ENCODE measurements at places on chromosomes 16 and 17. TPM values are rescaled to one million over a fixed set of nuclear protein-coding genes. Genes with fewer than 3 reads are reported as not detected.

Gene GLIS2
- total RNA-seq, result 2.0 TPM

Gene USP6
- 0.19 TPM for total RNA-seq

Gene HAP1
- total RNA-seq, result 0.83 TPM

Gene TBKBP1
- 25.4 TPM for total RNA-seq

Gene KRT15
- not detected for total RNA-seq

Gene SLC52A1
- 0.42 TPM for total RNA-seq

DNA sequence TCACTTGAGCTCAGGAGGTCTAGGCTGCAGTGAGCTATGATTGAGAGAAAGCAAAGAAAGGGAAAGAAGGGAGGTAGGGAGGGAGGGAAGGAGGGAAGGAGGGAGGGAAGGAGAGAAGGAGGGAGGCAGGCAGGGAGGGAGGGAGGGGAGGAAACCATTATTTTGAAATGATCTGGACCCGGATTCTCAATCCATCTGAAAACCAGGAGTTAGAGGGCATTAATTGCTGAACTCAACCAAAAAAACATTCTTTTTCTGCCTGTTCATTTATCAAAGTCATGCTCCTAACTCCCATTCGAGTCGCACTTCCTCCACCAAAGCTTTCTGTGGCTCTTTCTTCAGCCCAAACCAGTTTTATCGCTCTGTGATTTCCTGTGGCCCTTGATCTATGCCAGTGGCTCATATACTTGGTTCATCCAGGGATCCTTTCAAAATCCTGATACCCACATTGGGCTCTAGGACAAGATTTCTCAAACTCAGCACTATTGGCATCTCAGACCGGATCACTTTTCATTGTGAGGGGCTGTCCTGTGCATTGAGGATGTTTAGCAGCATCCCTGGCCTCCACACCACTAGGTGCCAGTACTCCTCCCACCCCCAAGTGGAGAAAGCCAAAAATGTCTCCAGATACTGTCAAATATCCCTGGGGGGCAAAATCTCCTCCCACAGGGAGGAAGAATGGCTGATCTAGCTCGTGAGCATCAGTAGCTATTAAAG lies 38.2 kb downstream of the CMTM4 start:
- no peaks in the 10 kb centered on the region for H3K27me3 ChIP-seq
- DNase-seq, result no peak
- H3K4me1 ChIP-seq, result peaks cover 28% of the 10 kb centered on the region
- H3K36me3 ChIP-seq, result no peaks in the 10 kb centered on the region
- no peak overlapping the region for H3K4me3 ChIP-seq

GRCh38 chr16:58654560-58655214 lies 25.1 kb upstream of the CNOT1 start:
- DNase-seq, result no peak
- H3K27me3 ChIP-seq, result no peaks in the 10 kb centered on the region
- H3K36me3 ChIP-seq, result no peaks in the 10 kb centered on the region
- no peaks in the 10 kb centered on the region for H3K4me1 ChIP-seq
- H3K4me3 ChIP-seq, result no peak overlapping the region

DNA sequence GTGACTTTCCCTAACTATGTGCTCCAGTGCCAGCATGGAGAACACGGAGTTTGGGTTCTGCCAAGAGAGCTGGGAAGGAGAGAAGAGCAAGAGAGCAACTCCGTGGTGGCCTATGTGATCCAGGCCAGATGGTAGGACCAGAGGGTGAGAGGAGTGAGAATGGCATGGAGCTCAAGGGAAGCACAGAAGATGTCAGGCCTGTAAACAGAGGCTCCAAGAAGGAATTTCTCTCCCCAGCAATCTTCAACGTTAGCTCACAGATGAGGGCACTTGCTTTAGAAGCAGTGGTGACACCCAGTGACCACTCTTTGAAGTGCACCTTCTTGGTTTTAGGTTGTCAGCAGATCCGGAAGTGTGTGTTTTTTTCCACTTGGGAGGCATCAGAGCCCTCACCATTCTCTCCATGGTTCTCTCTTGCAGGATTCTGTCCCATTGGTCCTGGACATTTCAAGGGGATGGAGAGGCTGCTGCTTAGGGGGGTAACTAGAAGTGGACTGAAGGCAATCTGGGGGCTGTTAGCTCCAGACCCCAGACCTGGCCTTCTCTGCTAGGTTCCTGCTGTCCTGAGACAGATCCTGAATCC lies 18.1 kb upstream of the TMEM98 start:
- no peak overlapping the region for H3K27ac ChIP-seq
- H3K27me3 ChIP-seq, result no peaks in the 10 kb centered on the region
- H3K36me3 ChIP-seq, result no peaks in the 10 kb centered on the region
- no peak overlapping the region for H3K4me3 ChIP-seq
- H3K4me1 ChIP-seq, result peaks cover 17% of the 10 kb centered on the region

DNA sequence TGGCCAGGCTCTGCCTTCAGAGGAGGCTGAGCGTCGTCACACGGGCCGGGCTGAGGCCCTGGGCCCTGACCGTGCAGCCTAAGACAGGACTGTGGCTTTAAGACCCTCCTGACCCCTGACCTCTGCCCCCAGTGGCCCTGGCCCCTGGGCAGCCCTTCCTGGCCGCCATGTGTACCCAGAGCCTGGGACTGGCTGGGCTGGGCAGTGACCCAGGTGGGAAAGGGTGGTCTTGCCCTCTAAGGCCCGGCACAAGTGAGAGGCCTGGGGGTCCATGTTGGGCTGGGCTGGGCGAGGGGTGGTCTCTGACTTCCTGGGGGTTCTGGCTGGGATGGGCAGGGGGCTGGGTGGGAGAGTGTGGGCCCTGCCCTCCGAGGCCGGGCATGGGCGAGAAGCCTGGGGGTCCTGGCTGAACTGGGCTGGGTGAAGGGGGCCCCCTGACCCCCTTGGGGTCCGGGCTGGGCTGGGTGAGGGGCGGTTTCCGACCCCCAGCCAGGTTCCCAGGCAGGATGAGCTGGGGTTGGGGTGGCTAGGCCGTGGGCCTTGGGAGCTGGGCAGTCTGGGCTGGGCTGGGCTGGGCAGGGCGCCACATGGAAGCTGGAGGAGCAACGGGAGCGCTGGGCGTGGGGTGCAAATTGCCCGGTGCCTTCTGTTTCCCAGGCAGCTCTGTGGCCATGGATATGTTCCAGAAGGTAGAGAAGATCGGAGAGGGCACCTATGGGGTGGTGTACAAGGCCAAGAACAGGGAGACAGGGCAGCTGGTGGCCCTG lies at the start of gene CDK3:
Gene CDK3, plus strand, starts transcription at position 101 of the 767 bp plus-strand sequence. Its CDS starts 571 bp downstream, at position 672.
- H3K27ac ChIP-seq, result no peak within 1 kb of the TSS
- H3K27me3 ChIP-seq, result no peaks in the 10 kb centered on the region
- no peak for DNase-seq
- H3K4me1 ChIP-seq, result peaks cover 19% of the 10 kb centered on the region
- peaks cover 48% of the 10 kb centered on the region for H3K36me3 ChIP-seq

GRCh38 chr17:45663772-45664171 lies 120.3 kb upstream of the CRHR1 start:
- no peaks in the 10 kb centered on the region for H3K36me3 ChIP-seq
- no peak overlapping the region for H3K27ac ChIP-seq
- peaks cover 20% of the 10 kb centered on the region for H3K27me3 ChIP-seq
- H3K4me1 ChIP-seq, result no peaks in the 10 kb centered on the region
- no peak for DNase-seq

DNA sequence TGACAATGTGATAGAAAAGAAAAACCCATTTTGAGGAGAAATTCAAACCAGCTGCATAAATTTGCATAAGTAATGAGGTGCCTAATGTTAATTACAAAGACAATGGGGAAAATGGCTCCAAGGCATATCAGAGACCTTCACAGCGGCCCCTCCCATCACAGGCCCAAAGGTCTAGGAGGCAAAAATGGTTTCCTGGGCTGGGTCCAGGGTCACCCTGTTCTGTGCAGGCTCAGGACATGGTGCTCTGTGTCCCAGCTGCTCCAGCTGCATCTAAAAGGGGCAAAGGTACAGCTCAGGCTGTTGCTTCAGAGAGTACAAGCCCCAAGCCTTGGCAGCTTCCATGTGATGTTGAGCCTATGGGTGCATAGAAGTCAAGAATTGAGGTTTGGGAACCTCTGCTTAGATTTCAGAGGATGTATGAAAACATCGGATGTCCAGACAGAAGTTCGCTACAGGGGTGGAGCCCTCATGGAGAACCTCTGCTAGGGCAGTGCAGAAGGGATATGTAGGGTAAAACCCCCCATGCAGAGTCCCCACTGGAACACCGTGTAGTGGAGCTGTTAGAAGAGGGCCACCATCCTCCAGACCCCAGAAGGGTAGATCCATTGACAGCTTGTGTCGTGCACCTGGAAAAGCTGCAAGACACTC lies 40.6 kb downstream of the IKZF3 start:
- H3K4me1 ChIP-seq, result peaks cover 36% of the 10 kb centered on the region
- no peak overlapping the region for H3K4me3 ChIP-seq
- H3K36me3 ChIP-seq, result no peaks in the 10 kb centered on the region
- no peaks in the 10 kb centered on the region for H3K27me3 ChIP-seq
- no peak overlapping the region for H3K27ac ChIP-seq

DNA sequence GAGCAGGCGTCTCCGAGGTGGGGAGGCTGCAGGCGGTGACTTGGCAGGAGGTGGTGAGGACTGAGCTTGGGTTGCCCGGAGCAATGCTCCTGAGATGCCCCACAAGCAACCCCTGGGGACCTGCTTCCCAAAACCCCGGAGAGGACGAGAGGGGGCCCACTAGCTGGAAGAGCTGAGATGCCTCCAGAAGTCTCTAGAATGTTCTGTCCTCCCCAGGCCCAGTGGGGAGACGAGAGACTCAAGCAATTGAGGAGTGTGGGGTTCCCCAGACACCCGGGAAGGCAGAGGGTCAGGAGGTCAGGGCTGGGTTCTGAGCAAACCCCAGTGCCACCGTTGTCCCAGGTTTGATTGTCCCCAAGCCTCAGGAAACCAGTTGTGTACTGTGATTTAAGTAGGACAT lies 21.2 kb upstream of the ATP2C2 start:
- H3K36me3 ChIP-seq, result no peaks in the 10 kb centered on the region
- DNase-seq, result no peak
- no peak overlapping the region for H3K27ac ChIP-seq
- H3K27me3 ChIP-seq, result peaks cover 7% of the 10 kb centered on the region
- H3K4me1 ChIP-seq, result no peaks in the 10 kb centered on the region

GRCh38 chr17:37207103-37207502 lies 168.7 kb upstream of the C17orf78 start:
- H3K4me3 ChIP-seq, result no peak overlapping the region
- H3K27ac ChIP-seq, result no peak overlapping the region
- no peaks in the 10 kb centered on the region for H3K4me1 ChIP-seq

- H3K4me3 ChIP-seq, result no peak overlapping the region
- H3K27ac ChIP-seq, result no peak overlapping the region
- no peak for DNase-seq
- H3K4me1 ChIP-seq, result no peaks in the 10 kb centered on the region
Measured at GRCh38 chr17:55228683-55229192, 36.0 kb upstream of the HLF start.

- no peaks in the 10 kb centered on the region for H3K36me3 ChIP-seq
- H3K27ac ChIP-seq, result no peak overlapping the region
- no peak overlapping the region for H3K4me3 ChIP-seq
- no peaks in the 10 kb centered on the region for H3K4me1 ChIP-seq
Measured at GRCh38 chr17:12731839-12732238, 57.5 kb upstream of the ARHGAP44 start.

- no peaks in the 10 kb centered on the region for H3K27me3 ChIP-seq
- DNase-seq, result no peak
- no peaks in the 10 kb centered on the region for H3K36me3 ChIP-seq
- peak overlapping the region; percentile 75 for H3K27ac ChIP-seq
- H3K4me3 ChIP-seq, result no peak overlapping the region
Measured at GRCh38 chr16:17377360-17378324, 93.1 kb downstream of the XYLT1 start.

DNA sequence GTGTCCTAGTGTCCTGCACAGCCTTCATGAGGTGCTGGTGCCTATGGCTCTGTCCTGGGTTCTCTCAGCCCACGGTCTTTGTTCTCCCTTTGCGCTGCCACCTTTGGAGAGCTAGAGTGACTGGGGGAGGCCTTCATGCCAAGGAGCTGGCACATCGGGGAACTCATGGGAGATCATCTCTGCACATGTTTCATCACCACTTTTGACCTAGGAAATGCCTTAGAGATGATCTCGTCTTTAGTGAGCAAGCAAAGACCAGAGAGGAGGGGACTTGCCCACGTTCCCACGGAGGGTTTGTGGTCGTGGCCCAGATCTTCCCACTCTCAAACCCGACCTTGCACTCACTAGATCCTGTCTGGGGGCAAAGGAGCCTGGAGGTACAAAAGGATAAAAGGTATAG lies 23.5 kb downstream of the TBX4 start:
- H3K27me3 ChIP-seq, result no peaks in the 10 kb centered on the region
- H3K27ac ChIP-seq, result no peak overlapping the region
- no peaks in the 10 kb centered on the region for H3K36me3 ChIP-seq
- no peak overlapping the region for H3K4me3 ChIP-seq
- peak; percentile 46 for DNase-seq

DNA sequence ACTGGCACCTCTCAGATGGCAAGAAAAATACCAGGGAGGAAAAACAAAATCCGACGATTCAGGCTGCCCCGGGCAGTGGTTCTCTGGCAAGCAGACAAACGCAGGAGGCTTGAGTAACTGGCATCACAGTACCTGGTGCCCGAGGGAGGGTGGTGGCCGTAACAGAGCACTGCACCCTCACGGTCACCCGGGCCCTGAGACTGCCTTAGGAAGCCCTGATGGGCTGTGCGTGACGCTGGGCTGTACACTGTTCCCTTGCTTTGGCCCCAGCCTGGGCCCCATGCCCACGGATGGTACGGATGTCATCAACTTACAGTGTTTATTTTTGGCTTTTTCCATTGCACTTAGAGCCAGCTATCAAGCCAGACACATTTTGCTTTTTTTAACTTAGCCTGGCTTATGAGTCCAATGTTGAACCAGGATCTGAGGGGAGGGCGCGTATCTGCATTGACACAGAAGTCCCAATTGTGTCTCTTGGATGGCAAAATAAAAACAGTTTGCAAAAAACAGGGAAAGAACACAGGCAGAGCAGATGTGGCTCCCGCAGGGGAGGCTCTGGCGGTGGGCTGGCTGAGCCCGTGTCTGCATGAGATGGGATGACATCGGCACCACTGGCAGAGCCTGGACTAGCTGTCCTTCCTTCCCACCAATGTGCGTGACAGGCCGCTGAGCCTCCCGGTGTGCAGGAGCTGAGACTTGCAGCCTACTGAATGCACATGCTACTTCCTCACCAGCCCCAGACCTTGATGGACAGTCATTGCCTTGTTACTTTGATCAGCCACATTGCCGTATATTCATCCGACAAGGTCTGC lies 287.7 kb downstream of the FOXL1 start:
- H3K27ac ChIP-seq, result no peak overlapping the region
- H3K4me3 ChIP-seq, result no peak overlapping the region
- H3K36me3 ChIP-seq, result no peaks in the 10 kb centered on the region
- DNase-seq, result peak; percentile 59
- no peaks in the 10 kb centered on the region for H3K27me3 ChIP-seq

GRCh38 chr17:66643815-66644710 lies 190.9 kb upstream of the CACNG5 start:
- peaks cover 6% of the 10 kb centered on the region for H3K4me1 ChIP-seq
- H3K27me3 ChIP-seq, result no peaks in the 10 kb centered on the region
- H3K27ac ChIP-seq, result no peak overlapping the region

- H3K27me3 ChIP-seq, result no peaks in the 10 kb centered on the region
- H3K4me1 ChIP-seq, result no peaks in the 10 kb centered on the region
- H3K36me3 ChIP-seq, result no peaks in the 10 kb centered on the region
- no peak for DNase-seq
- H3K4me3 ChIP-seq, result no peak overlapping the region
Measured at GRCh38 chr16:78275420-78275819, 176.0 kb downstream of the WWOX start.

Measured in spleen (tissue), 13 donors.